Ovary (tissue), 10 donors: ENCODE measurements at places on chromosomes 7 and 10. TPM values are rescaled to one million over a fixed set of nuclear protein-coding genes. Genes with fewer than 3 reads are reported as not detected.
A peak's percentile ranks its signal among the peaks of the same experiment; 100 is the strongest.

DNA sequence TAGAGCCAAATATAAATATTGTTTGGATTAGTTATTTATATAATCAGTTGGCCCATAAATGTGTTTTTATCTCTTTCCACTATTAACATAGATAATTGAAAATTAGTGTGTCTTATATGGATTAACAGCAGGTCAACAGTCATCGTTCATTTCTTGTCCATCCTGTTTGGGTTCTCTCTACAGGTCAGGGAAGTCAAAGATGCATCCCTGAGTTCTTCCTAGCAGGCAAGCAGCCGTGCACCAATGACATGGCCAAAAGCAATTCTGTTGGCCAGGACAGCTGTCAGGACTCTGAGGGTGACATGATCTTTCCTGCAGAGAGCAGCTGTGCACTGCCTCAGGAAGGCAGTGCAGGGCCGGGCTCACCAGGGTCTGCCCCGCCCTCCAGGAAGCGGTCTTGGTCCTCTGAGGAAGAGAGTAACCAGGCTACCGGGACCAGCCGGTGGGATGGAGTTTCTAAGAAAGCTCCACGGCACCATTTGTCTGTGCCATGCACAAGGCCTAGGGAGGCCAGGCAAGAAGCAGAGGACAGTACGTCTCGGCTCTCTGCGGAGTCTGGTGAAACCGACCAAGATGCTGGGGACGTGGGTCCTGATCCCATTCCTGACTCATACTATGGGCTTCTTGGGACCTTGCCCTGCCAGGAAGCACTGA, 15.9 kb downstream of the FBH1 start:
- no peak for DNase-seq

- DNase-seq, result no peak
Measured at GRCh38 chr10:108424656-108425055, 1260.2 kb upstream of the SORCS1 start.

GRCh38 chr7:604001-604883, 84.6 kb upstream of the PDGFA start:
- peak; percentile 64 for DNase-seq

XRCC2 gene
- 0.69 TPM for polyA plus RNA-seq

UNCX gene
- not detected for polyA plus RNA-seq

- no peak for DNase-seq
Measured at GRCh38 chr10:6009961-6010360, 32.6 kb upstream of the IL15RA start.

DNA sequence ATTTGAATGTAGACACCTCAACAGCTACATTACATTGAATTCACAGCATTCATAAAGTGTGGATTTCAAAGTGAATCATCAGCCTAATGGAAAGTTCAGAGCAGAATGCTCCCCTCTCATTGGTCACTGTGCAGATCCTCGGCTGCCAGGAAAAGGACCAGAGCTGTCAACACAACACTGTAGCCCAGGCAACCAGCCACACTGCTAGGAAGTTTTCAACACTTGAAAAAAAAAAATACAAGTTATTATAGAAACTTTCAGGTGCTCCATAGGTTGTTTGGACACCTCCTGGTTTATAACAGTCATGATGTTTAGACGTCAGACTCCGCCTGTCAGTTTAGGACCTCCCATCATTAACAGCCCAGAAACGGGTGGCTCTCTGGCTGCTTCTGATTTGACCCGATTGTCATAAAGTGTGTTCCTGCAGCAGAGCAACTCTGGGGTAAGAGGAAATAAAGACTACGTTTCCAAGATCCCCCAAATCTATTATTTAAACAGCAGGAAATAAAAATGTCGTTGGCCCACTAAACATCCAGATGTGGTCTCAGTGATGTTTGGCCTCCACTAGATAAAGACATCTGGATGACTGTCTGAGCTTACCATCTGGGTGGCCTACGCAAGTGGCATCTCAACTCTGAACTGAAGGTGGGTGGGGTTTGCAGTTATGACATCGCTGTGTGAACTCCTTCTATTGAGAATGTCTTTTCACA, 117.4 kb downstream of the CABCOCO1 start:
- DNase-seq, result no peak

MRLN gene
- polyA plus RNA-seq, result not detected

GRCh38 chr10:51073453-51074237, 642 bp upstream of the PRKG1 start:
- DNase-seq, result peak; percentile 40

- DNase-seq, result peak; percentile 78
Measured at GRCh38 chr10:124138195-124138882, 44.9 kb upstream of the CHST15 start.

GRCh38 chr10:51112013-51112412, 37.7 kb downstream of the PRKG1 start:
- DNase-seq, result no peak

PPP1R3C gene
- polyA plus RNA-seq, result 5.7 TPM

DNA sequence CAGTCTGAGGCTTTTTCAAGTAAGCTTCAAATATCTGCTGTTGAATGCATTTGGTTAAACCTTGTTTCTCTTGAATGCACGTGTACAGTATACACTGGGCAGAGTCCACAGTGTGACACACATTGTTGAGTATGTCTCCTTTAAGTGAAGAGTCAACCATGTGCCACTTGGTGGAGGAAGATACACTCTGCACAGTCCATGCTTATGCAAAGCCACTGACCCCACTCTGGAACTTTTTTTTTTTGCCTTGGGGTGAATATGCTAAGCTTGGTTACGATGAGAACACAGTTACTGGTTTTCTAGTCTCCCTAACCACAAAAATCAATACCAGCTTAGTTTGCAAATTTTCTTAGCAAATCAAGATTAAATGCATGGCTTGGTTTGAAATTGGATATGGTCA, 186.8 kb upstream of the VIPR2 start:
- no peak for DNase-seq

DNA sequence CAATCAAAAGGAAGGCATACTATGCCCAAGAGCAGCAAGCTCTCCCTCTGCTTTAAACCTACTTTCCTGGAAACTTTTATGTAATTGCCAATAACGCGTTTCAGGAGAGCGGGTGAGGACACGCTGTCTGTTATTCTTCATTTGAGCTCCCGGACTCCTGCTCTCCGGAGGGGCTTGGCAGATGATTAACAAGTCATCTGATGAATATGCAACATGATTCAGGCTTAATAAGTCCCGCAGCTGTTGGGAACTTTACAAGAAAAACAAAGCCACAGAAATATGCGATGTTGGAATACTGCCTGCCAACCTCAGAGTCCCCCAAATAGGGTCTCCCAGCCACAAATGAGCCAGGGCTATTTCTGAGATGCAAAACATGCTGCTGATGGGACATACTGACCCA, 348.0 kb downstream of the GPAM start:
- no peak for DNase-seq

SPAM1 gene
- polyA plus RNA-seq, result not detected

GRCh38 chr10:22891797-22892196, 36.1 kb upstream of the ARMC3 start:
- DNase-seq, result no peak

ADIRF gene
- polyA plus RNA-seq, result 528 TPM

TCF7L2 gene
- 29.1 TPM for polyA plus RNA-seq

DNA sequence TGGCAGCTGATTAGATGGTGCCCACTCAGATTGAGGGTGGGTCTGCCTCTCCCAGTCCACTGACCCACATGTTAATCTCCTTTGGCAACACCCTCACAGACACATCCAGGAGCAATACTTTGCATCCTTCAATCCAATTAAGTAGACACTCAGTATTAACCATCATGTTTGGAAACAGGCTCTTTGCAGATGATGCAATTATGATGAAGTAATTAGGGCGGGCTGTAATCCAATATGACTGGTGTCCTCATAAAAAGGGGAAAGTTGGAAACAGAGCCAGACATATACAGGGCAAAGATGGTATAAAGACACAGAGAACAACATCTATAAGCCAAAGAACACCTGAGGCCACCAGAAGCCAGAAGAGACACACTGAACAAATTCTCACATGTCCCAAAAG, 658.6 kb downstream of the CCSER2 start:
- no peak for DNase-seq

TAS2R5 gene
- polyA plus RNA-seq, result 1.5 TPM

DNA sequence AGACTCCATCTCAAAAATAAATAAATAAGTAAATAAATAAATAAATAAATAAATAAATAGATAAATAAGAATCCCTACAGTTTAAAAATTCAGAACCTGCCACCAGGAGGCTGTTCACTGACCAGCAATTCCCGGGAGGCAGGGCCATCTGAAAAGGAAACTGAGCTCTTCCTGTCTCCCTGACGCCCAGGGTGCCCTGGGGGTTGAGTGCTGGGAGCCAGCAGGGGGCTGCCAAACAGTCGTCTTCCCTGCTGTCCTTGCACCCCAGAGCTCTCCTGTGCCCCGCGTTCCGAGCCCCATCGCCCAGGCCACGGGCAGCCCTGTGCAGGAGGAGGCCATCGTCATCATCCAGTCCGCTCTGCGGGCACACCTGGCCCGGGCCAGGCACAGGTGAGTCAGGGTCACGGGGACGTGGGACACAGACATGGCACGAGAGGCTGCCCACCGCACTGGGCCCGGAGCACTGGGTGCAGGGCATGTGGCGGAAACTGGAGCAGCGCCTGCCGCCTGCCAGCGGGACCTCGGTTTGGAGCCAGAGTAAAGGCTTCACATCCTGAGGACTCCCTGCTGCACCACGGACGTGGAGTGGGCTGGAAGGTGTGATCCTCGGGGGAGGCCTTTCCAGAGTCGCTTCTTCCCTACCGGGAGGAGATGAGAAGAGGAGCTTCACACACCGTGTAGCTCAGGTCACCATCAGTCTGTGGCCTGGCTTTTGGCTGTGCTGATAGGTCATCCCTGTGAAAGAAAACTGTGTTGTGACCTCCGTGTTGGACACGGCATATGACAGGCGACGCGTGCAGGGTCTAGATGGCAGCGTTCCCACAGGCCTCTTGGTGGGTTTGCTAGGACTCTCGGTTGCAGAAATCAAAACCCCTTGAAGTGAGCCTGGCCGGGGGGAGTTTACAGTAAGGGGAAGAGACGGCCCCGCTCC, 25.9 kb upstream of the TTYH3 start:
- no peak for DNase-seq
